ENCODE measurements at places on chromosomes 3 and 15.

DNA sequence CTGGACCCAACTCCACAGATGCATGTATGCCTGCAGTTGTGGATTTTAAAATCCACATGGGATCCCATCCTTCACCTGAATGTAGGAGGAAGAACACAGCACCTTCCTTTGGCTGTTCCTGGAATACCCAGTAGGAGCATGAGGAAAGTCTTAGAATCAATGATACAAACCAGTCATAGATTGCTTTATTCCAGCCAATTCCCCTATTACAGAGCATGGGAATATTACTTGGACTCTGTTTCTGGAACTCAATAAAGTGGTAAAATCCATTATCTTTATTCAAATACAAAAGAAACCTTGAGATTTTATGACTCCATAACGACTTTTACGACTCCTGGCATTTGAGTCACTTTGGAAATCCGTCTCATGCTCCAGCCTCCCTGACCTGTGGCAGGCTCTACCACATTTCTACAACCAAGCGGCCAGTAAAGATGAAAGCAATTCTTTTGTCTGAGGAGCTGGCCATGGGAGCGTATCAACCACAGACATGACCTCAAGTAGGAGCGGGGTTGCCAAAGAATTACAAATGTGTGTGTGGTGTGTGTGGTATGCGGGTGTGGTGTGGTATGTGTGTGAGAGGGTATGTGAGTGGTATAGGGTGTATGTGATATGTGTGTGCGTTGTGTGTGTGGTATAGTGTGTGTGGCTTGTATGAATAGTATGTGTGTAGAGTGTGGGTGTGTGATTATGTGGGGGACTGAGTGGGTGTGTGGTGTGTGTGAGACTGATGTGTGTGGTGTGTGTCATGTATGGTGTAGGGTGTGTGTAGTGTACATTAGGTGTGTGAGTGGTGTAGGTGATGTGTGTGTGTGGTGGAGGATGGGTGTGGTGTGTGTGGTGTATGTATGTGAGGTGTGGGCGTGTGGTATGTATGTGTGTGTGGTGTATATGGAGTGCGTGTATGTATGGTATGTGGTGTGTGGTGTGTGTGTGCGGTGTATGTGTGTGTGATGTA lies 40.0 kb downstream of the ARRDC4 start:
- DNase-seq = peak; percentile 78

DNA sequence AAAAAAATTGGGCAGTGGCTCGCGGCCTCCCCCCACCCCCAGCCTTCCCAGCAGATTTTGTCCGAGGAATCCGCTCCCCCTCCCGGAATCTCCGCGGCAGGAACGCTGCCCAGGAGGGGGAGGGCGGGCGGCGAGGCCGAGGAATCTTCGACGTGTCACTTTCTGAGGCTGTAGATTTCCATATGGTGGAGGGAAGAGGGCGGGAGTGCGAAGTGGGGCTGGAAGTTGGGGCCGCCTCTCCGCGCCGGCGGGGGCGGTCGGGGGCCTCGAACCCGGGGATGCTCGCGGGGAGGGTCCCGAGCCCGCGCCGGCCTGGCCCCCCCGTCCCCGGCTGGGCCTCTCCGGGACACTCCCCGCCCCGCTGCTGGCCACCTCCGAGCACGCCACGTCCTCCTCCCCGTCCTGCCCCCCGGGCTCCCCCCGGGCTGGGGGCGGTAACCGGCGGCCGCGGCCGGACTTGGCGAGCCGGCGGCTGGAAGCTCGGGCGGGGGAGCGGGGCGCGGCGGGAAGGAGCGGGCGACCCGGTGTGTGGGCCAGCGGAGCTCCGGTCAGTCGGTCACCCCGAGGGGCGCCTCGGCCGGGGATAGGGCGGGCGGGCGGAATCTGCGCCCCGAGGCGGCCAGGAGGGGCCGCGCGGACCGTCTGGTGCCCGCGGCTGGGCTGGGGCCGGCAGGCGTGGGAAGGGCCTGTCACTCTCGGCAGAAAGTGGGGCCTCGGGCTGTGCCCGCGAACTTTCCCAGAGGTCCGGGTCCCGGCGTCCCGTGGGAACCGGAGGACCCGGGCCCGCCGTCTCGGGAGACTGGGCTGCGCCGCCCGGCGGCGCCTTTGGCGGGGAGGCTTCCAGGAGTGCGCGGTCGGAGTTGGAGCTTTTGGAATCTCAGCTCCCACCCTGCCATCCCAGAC lies 951 bp downstream of the FNDC3B start:
- peak; percentile 51 for DNase-seq

DNA sequence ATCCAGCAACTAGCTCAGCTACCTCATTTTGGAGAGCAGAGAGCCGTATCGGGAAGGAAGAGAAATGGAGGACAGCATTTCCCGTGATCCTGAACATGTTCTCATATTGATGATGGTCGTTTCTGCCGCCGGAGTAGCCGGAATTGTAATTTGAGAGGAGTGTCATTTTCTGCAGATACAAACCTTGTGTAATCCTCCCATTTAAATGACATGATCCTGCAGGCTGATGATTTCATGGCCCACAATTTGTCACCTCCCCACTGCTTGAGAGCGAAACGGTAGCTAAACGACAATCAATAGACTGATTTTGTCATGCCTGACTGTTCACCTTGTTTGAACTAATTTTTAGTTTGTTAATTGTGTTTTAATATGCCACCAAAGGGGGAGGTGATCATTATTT lies 126.5 kb upstream of the CNTN6 start:
- DNase-seq = no peak

DNA sequence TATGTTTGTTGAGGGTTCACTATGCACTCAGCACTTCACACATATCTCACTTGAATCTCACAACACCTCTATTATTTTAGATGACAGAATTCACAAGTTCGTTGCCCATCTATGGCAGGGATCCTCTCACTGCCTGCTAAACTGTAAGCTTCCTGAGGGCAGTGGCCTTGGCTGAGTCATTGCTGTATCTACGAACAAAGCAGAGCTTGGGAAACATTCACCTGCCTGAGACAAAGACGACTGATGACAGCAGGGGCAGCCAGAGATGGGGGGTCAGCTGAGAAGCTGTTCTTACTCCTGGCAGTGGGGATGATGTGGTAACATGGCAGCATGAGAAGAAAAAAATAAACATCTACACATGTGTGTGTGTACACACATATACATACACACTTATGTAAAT lies 125.5 kb upstream of the NMNAT3 start:
- DNase-seq = no peak

DNA sequence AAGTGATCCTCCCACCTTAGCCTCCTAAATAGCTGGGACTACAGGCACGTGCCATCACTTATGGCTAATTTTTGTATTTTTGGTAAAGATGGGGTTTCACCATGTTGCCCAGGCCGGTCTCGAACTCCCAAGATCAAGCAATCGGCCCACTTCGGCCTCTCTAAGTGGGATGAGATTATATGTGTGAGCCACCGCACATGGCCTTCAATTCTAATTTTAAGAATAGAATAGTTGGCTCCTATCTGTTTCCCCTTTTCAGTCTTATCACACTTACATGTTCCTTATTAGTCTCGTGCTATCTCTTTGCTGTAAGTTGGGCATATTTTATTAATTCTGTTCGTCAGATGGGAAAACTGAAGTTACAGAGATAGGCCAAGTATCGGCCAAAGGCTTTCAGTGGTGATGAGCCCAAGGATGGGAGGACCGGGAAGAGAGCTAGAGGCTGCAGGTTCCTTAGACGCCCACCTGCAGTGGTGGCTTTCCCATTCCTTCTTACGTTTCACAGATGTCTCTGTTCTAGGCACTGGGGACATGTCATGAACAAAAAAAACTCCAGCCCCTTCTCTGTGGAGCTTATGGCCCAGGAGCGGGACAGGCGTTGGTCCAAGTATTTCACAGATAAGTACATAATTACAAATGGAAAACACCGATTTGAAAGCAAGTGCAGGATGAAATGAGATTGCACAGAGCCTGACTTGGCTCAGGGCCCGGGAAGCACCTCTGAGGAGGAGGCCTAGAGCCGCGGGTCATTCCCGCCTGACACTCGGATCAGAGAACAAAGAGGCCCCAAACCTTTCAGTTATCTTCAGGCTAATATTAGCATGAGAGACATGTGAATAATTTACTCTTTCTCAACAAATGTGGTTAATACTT lies 91.1 kb upstream of the KLF13 start:
- DNase-seq = no peak

- DNase-seq = no peak
These were observed 174.9 kb upstream of the SEMA6D start for GRCh38 chr15:47542312-47542989.

- DNase-seq = peak; percentile 89
These were observed 3.4 kb upstream of the OGG1 start for GRCh38 chr3:9746330-9746729.

- no peak for DNase-seq
These were observed 83.3 kb downstream of the MEX3B start for GRCh38 chr15:81962482-81962881.

GRCh38 chr3:99498550-99499234 lies 139.7 kb upstream of the COL8A1 start:
- DNase-seq = no peak

DNA sequence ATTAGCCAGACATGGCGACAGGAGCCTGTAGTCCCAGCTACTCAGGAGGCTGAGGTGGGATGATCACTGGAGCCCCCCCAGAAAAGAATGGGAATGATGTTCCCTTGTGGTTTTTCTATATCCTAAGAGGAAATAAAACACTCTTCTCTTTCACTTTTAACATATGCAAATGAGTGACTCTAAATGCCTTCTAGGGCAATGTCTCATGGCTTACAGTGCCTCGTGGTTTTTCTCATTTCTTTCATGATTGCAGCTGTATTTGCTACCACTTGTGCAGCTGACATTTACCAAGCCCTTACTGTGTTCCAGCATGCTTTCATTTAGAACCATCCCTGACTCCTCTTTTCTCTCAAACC lies 26.4 kb downstream of the STOML1 start:
- no peak for DNase-seq

DNA sequence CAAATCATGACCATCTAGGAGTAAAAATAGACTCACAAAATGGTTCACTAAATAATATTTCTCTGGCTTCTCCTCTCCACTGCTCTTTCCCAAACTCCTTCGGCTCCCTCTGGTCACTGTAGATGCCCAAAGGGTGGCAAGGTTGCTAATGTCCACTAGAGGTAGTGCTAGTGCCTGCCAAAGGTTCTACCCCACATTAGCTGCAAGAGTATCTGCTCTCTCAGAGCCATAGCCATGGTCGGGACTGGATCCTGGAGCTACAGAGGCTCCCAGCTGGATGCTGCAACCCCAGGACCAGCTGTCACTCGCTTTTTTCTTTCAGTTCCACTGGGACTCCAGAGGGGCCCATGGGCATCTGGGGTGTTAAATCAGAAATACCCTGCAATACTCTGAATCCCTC lies 8.5 kb downstream of the HTR3D start:
- no peak for DNase-seq

GRCh38 chr3:117133066-117133465 lies 423.5 kb downstream of the TUSC7 start:
- DNase-seq = no peak

GRCh38 chr3:9715764-9716437 lies 12.3 kb downstream of the CPNE9 start:
- DNase-seq = peak; percentile 86

GRCh38 chr3:126746395-126747177 lies 42.5 kb downstream of the CHCHD6 start:
- peak; percentile 16 for DNase-seq

GRCh38 chr15:85401108-85401774 lies 20.8 kb downstream of the AKAP13 start:
- no peak for DNase-seq

GRCh38 chr3:136989781-136990524 lies 32.2 kb downstream of the IL20RB start:
- DNase-seq = no peak

- no peak for DNase-seq
These were observed 1.4 kb upstream of the APPL1 start for GRCh38 chr3:57226176-57226575.

DNA sequence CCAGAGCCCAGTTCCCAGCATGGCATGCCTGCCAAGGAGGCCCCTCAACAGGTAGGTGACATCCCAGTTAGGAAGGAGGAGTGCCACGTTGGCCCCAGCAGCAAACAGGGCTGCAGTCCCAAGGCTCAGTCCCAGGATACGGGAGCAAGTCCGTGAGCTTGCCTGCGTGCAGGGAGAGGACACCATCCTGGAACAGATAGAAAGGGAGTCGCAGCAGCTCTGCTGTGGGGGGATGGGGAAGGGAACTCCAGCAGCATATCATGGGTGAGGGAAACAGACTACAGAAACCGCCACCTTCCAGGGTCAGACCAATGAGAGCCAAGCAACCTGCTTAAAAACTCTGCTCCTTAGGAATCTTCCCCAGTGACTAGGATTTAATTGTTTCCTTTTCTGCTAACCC lies 9.4 kb upstream of the DYNLT2B start:
- DNase-seq = no peak

- DNase-seq = no peak
These were observed 23.0 kb downstream of the CPN2 start for GRCh38 chr3:194328053-194328657.

DNA sequence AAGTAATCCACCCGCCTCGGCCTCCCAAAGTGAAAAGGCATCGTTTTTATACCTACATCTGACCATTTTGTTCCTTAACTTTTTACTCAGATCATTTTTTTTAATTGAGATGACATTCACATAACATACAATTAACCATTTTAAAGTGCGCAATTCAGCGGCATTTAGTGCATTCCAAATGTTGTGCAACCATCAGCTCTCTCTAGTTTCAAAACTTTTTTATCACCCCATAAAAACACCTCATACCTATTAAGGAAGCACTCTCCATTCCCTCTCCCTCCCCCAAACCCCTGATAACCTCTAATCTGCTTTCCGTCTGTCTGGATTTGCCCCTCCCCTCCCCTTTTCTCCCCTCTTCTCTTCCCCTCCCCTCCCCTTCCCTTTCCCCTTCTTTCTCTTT lies 310.1 kb downstream of the UACA start:
- DNase-seq = no peak

DNA sequence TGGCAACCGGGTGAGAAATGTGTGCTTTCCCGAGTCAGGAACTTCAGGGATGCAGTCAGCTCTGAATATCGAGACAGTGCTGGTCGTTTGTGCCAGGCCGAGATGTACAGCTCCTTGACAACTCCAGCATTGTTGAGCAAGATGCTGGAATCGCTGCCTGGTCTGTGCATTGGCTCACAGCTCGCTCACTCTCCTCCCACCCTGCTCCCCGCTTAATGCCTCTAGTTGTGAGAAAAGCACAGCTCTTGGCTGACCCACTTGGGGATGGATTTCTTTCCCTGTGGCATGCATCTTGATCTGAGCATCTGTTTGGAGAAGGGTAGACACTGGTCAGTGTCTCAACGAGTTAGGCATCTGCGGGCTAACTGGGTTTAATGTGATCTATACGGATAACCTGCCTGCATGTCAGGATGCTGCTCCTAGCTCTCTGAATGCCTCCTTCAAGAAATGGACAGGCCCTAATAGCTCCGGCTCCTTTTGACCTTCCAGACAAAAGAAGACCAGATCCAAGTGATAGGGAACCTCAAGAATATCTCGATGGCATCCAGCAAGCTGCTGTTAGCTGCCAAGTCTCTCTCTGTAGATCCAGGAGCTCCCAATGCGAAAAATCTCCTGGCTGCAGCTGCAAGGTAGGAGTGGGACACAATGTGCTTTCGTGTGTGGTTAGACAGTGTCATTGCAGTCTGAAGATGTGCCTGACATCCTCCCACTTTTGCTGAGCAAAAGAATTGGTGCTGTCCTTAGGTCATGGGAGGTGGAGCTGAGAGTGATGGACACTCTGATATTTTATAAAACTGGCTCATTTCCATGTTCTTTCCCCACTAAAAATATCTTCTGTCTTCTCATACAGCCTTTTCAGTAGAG lies 302.2 kb upstream of the TPM1 start:
- DNase-seq = no peak
